T-cell (primary cell): ENCODE measurements at places on chromosomes 12 and 14.

- DNase-seq = no peak
Observed at GRCh38 chr14:105421723-105422615, 2.3 kb downstream of the MTA1 start.

GRCh38 chr14:67574806-67575205, 25.3 kb downstream of the PIGH start:
- no peak for DNase-seq

DNA sequence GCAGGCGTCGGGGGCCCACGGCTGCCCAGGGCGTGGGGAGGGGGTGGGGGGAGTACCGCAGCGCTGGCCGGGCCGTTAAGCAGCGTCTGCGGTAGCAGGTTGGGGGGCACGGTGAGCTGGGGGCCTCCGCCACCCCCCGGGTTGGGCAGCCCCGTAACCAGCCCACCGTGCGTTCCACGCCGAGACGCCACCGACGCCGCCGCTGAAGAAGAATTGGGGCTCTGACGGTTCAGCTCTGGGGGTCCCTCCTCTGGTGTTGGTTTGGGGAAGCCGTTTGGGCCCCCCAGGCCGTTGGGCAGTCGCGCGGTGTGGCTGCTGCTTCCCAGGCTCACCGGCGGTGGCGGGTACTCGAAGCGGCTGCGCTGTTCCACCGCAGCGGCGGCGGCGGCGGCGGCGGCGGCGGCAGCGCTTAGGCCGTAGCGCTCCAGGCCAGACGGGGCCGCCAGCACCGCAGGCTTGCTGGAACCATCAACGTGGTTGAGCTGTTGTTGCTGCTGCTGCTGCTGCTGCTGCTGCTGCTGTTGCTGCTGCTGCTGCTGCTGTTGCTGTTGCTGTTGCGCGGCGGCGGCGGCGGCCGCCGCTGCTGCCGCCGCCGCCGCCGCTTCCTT, 1.5 kb downstream of the IRF2BPL start:
- DNase-seq = peak; percentile 70

GRCh38 chr14:76736514-76736913, 24.8 kb upstream of the VASH1 start:
- DNase-seq = no peak

DNA sequence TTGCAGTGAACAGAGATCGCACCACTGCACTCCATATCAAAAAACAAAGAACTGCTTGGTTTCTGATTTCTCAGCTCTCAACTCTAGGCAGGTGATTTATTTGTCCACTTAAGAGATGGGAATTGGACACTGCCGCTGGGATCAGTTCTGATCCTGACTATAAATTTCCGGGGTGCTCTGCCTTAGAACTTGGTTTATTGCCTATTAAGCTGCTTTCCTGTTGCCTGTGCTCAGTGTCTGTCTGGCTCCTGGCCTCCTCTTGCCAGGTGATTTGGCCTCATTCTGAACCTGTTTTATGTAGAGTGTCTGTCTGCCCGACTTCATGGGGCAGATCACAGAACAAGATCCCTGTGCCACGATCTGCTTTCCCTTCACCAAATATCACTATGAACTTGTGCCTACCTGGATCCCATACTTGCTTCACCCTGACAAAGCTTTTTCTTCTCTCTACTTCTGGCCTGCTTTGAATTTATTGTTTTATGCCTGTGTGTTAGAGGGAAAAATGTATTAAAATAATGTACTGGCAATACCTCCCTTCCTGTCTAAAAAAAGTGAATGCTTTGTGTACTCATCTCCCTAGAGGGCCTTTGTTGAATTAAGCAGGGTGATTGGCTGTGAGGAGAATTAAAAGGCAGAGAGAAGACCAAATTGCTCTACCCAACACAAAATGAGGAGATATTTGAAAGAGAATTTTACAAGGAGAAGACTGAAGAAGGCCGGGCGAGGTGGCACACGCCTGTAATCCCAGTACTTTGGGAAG, 27.6 kb downstream of the CDKN1B start:
- no peak for DNase-seq

GRCh38 chr12:25840678-25841465, 117.6 kb upstream of the RASSF8 start:
- DNase-seq = no peak

- DNase-seq = no peak
Observed at GRCh38 chr14:22500954-22501726, 87.9 kb downstream of the DAD1 start.

DNA sequence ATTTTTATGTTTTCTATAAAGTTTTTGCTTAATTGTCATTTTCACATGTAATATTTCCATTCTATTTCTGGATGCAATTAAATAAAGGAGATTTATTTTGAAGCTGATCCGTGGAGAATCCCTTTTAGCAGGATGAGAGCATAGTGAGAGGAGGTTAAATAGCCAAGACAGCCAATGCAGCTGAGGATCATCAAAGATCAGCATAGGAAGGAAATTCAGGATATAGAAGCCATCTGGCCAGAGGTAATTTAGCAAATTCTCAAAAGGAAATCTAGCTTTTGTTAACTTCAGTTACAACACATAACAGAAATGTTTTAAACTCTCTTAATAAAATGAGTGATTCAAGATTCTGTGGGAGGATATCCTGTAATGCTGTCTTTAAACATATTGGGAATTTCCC, 122.8 kb upstream of the PDE3A start:
- no peak for DNase-seq
